ENCODE measurements at places on chromosomes 16 and 17. TPM values are rescaled to one million over a fixed set of nuclear protein-coding genes. Genes with fewer than 3 reads are reported as not detected.

Gene CLDN7
- total RNA-seq: 0.16 TPM

Gene EVI2B
- 0.31 TPM for total RNA-seq

Gene CHAD
- total RNA-seq: not detected

Gene COG4
- 29.2 TPM for total RNA-seq

Gene CES3
- total RNA-seq: 0.78 TPM

Gene OTOA
- total RNA-seq: 1.1 TPM

Gene CD300LF
- 0.16 TPM for total RNA-seq

All from occipital lobe (tissue), 3 donors.